Thoracic aorta (tissue), 2 donors: ENCODE measurements at places on chromosomes 11 and 22.

DNA sequence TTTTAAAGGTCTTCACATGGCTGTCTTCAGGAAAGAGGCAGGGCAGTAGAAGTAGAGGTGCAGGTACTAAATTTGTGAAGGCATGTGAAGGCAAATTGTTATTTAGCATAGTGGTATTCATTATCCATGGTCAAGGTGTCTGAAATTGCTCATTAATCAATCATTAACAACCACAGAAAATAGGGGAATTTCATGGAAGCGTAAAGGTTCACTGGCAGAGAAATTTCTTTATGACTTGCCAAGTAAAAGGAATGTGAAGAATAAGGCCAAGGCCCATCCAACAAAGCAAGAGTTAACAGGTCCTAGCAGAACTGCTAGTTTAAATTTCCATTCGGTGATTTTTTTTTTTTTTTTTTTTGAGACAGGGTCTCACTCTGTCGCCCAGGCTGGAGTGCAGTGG, 59.0 kb downstream of the RSF1 start:
- no peaks in the 10 kb centered on the region for H3K4me1 ChIP-seq
- no peak overlapping the region for H3K27ac ChIP-seq
- no peak for DNase-seq

DNA sequence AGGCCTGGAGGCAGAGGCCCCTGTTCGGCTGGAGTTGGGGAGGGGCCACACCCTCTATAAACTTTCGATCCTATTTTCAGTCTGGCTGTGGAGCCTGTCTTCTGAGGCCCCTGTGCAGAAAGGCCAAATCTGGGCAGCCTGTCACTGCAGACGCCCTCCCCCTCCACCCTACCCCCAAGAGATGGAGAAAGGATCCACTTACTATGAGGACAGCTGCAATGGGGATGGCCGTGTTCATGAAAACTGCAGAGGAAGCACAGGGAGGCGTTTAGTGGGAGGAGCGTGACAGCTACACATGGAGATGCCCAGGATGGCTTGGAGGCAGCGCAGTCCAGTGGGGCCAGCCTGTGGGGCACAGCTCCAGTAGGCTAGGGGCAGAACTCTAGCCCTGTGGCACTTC, 43.5 kb upstream of the KCNJ11 start:
- DNase-seq, result no peak
- no peak overlapping the region for H3K27ac ChIP-seq
- no peak overlapping the region for H3K4me3 ChIP-seq
- H3K36me3 ChIP-seq, result no peaks in the 10 kb centered on the region
- no peaks in the 10 kb centered on the region for H3K27me3 ChIP-seq

- no peak overlapping the region for H3K4me3 ChIP-seq
- no peaks in the 10 kb centered on the region for H3K4me1 ChIP-seq
- DNase-seq, result no peak
- no peaks in the 10 kb centered on the region for H3K27me3 ChIP-seq
Measured at GRCh38 chr11:24637520-24637919, 140.7 kb downstream of the LUZP2 start.

- H3K27me3 ChIP-seq, result no peaks in the 10 kb centered on the region
- H3K36me3 ChIP-seq, result peaks cover 68% of the 10 kb centered on the region
- H3K4me3 ChIP-seq, result no peak overlapping the region
- DNase-seq, result no peak
Measured at GRCh38 chr22:41461901-41462300, 6.6 kb downstream of the PHF5A start.

DNA sequence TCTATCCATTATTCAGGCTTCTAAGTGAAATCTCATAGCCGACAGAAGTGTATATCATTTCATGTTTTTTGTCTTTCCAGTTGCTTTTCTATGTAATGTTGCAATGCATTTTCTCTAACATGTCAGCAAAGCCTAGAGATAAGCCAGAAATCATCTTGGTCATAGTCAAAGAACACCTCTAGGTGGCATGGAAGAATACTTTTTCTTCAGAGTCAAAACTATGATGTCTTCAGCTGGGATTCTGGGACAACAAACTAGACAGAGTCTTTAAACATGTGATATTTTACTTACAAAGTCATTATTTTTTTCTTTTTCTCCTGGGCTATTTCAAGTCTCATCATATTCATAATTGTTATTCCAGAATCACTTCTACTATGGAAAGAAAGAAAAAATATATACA, 4.4 kb downstream of the GAS2 start:
- no peak overlapping the region for H3K4me3 ChIP-seq
- H3K36me3 ChIP-seq, result no peaks in the 10 kb centered on the region
- peaks cover 3% of the 10 kb centered on the region for H3K27me3 ChIP-seq
- H3K4me1 ChIP-seq, result peaks cover 14% of the 10 kb centered on the region

DNA sequence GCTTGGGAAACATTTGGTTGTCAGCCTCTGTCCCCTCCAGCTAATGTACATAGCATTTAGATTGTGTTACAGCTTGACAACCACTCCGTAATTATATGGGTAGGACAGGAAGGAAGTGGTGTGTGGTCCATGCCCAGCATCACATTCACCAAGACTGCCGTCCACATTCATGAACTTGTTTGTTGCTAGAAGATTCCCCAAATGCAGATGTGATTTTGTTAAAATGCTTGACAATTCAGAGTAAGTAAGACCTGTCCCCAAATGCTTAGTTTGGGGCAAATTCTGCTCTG, 1482.7 kb downstream of the TBC1D22A start:
- no peaks in the 10 kb centered on the region for H3K4me1 ChIP-seq
- DNase-seq, result no peak
- H3K36me3 ChIP-seq, result no peaks in the 10 kb centered on the region
- H3K27ac ChIP-seq, result no peak overlapping the region
- H3K4me3 ChIP-seq, result no peak overlapping the region
- H3K27me3 ChIP-seq, result no peaks in the 10 kb centered on the region

- peak overlapping the region; percentile 70 for H3K4me3 ChIP-seq
- no peaks in the 10 kb centered on the region for H3K36me3 ChIP-seq
- H3K27ac ChIP-seq, result peak overlapping the region; percentile 55
- H3K27me3 ChIP-seq, result no peaks in the 10 kb centered on the region
- no peaks in the 10 kb centered on the region for H3K4me1 ChIP-seq
Measured at GRCh38 chr11:117986981-117987574, 884 bp downstream of the IL10RA start.

GRCh38 chr11:36574486-36574885, 6.7 kb downstream of the RAG1 start:
- no peak overlapping the region for H3K27ac ChIP-seq
- DNase-seq, result no peak
- no peaks in the 10 kb centered on the region for H3K27me3 ChIP-seq
- no peaks in the 10 kb centered on the region for H3K36me3 ChIP-seq

GRCh38 chr11:62024936-62025486, 57.6 kb upstream of the FTH1 start:
- no peaks in the 10 kb centered on the region for H3K4me1 ChIP-seq
- H3K4me3 ChIP-seq, result peak overlapping the region; percentile 38
- H3K36me3 ChIP-seq, result no peaks in the 10 kb centered on the region
- peak overlapping the region; percentile 35 for H3K27ac ChIP-seq

DNA sequence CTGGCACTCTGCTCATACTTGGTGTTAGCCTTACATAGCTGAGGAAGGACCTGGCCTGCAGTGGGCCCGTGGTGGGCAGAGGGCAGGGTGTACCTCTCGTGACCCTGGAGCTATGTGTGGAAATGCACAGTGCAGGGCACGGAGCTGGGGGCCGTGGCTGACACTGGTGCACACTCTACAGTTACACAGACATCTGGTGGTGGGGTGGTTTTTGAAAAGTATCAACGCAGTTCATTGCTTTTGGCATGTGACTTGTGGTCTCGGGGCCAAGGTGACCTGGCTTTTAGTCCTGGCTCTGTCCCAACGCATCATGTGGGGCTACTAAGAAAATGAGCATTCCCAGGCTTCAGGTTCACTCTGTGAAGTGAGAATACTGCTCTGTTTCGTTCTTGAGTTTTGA, 553.6 kb downstream of the NTM start:
- H3K36me3 ChIP-seq, result no peaks in the 10 kb centered on the region
- no peaks in the 10 kb centered on the region for H3K4me1 ChIP-seq
- no peak overlapping the region for H3K27ac ChIP-seq
- no peak for DNase-seq

GRCh38 chr22:28441720-28442263, 237.8 kb downstream of the TTC28 start:
- DNase-seq, result no peak
- peaks cover 66% of the 10 kb centered on the region for H3K4me1 ChIP-seq
- H3K27ac ChIP-seq, result peak overlapping the region; percentile 81
- no peaks in the 10 kb centered on the region for H3K27me3 ChIP-seq
- peak overlapping the region; percentile 86 for H3K4me3 ChIP-seq
- H3K36me3 ChIP-seq, result no peaks in the 10 kb centered on the region
